ENCODE measurements at places on chromosomes 6 and 20.

- DNase-seq = no peak
These were observed 21.4 kb upstream of the PI16 start for GRCh38 chr6:36933102-36933501.

DNA sequence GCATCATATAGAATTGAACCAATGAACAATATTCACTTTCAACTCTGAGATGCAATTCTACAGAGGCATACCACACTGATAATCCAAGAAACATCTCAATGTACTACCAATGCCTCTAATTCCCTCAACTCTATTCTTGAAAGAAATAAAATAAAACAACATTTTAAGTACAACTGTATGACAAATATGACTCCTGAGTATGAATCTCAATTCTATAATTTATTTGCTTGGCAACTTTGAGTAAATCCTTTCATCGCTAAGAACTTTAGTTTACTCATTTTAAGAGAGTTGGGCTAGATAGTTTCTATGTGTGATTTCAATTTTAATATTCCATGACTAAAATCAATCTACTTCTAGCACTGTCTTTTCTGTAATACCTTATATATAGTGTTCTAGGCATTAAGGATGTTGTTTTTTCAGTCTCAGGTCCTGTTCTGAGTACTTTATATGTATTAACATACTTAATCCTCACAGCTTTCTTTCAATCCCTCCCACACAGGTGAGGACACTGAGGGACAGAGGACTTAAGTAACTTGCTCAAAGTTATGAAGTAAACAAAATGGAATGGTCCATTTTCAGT is 33.4 kb downstream of the GOPC start:
- no peak for DNase-seq

DNA sequence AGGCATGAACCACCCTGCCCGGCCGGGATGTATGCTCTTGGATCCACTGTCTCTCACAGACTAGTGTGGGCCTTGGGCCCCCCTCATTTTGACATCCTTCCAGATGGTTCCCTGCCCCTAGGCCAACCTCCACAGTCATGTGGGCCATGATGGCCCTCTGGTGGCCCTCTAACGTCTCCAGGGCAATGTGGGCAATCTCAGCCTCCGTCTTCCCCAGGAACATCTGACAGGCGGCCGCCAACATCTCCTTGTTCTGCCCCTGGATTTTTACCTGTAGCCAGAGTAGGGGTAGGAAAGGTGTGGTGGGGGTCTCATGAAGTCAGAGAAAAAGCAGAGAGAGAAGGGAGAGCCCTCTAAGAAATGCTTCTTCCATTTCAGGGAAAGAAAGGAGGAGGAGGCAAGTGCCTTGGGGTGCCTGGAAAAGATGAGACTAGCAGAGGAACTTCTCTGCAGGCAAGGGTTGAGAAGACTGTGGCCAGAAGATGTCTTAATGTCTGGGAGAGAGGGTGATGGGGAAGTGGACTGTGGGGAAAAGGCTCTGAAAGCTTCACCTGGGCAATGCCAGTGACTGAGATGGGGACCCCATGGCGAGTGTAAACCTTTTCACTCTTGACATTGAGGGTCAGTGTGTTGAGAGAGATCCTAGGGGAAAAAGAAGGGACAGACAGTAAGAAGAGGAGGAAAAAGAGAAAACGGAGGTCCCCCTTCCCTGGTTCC is 1.3 kb downstream of the FLOT1 start:
- DNase-seq = no peak

DNA sequence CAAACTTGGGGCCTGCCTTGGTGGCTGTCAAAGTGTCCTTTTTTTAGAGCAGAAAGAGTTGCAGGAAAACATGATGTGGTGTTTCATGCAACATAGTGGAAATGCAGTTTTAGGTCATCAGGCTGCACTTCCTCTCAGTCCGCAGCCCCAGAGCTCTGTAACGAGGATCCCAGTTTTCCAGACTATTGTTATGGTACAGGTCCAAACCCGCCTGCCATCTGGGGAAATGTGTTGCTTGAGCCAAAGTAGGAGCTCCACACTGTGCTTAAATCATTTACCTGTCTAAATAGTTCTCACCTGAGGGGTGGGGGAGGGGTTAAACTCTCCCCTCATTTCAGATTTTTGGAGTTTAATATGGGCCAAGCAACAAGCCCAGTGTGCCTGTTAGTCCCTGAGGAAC is 59.8 kb downstream of the GOPC start:
- DNase-seq = no peak

GRCh38 chr6:165660857-165661663 is 2.0 kb downstream of the PDE10A start:
- DNase-seq = no peak

GRCh38 chr20:2798095-2798805 is 2.2 kb downstream of the CPXM1 start:
- DNase-seq = no peak

Data from NCI-H1436 treated with DMSO at 0.1 percent for 48 hours (cell line).